Stimulated activated naive CD8-positive, alpha-beta T cell treated with anti-CD3 and anti-CD28 coated beads, Interleukin-15, amount 100 ng/mL, for 72 hours (primary cell): ENCODE measurements at places on chromosomes 7 and 10.

- DNase-seq, result peak; percentile 14
These were observed 14.8 kb downstream of the NPS start for GRCh38 chr10:127563718-127564553.

GRCh38 chr10:10500937-10501336 is 516.7 kb upstream of the CELF2 start:
- DNase-seq, result no peak

- DNase-seq, result no peak
These were observed 16.4 kb downstream of the PRSS2 start for GRCh38 chr7:142787034-142787768.

- DNase-seq, result no peak
These were observed 60.6 kb upstream of the DNAAF5 start for GRCh38 chr7:665736-666453.
